ENCODE measurements at places on chromosomes 3 and 15.
A peak's percentile ranks its signal among the peaks of the same experiment; 100 is the strongest.

DNA sequence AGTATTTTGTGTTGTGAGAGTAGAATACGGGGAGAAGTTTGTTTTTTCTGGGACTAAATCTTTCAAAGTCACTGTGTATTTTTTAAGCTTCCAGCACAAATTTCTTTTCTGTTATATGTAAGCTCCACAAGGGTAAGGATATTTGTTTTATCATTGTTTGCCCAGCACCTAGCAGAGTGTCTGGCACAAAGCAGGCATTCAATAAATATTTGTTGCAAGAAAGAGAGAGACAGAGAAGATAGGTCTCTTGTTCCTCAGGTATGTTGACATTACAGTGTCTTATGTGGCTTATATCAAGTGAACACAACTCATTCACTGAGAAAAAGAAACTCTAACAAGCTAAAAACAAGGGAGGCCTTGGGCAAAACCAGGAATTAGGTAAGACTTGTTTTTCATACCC lies 26.6 kb upstream of the FNDC3B start:
- DNase-seq, result no peak

- no peak for DNase-seq
Observed at GRCh38 chr3:26099692-26100091, 309.8 kb downstream of the OXSM start.

DNA sequence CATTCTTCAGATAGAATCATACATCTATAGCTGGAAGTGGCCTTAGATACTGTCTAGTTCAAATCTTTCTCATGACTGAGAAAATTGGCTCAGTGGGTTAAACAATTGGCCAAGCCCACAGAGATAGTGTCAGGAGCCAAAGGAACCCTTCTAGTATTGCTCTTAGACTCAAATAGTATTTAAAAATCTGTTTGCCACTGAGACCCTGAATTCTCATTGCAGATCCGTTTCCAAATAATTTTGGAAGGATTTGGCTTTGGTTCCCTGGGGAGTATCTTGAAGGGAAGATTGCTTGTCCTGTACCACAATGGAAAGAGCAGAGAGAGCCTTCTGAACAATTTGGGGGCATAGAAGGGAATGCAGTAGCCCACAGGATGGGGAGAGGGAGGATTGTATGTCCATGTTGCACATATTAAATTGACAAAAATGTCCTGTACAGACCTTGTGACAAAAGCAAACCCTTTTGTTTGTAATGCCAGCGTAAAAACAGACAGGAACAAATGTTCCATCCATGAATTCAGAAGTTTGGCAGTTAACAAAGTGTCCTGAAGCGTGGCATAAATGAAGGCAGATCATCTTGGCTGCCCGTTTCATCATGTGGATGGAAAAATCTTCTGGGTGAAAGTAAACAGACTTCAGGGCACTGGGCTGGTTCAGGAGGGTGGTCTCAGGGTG lies 156.4 kb upstream of the RASGRP1 start:
- DNase-seq, result no peak

- DNase-seq, result no peak
Observed at GRCh38 chr3:4496087-4496452, 2.9 kb downstream of the ITPR1 start.

- no peak for DNase-seq
Observed at GRCh38 chr3:125267460-125267859, 54.9 kb upstream of the SLC12A8 start.

- DNase-seq, result no peak
Observed at GRCh38 chr15:28919201-28919635, 33.4 kb downstream of the APBA2 start.

GRCh38 chr3:171950373-171950772 lies 89.0 kb upstream of the FNDC3B start:
- DNase-seq, result no peak

DNA sequence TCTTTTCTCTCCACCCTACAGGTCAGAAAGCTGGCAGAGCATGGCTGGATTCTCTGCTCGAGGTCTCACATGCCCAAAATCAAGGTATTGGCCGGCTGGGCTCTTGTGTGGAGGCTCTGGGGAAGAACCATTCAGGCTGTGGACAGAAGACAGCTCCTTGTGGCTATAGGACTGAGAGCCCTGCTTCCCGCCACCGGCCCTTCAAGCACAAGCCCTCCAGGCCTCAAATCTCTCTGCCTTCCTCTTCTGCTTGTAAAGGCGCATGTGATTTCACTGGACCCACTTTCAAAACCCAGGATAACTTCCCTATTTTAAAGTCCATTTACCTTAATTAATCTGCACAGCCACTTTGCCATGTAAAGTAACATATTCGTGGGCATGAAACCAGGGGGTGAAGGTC lies 36.2 kb upstream of the MGLL start:
- DNase-seq, result no peak

DNA sequence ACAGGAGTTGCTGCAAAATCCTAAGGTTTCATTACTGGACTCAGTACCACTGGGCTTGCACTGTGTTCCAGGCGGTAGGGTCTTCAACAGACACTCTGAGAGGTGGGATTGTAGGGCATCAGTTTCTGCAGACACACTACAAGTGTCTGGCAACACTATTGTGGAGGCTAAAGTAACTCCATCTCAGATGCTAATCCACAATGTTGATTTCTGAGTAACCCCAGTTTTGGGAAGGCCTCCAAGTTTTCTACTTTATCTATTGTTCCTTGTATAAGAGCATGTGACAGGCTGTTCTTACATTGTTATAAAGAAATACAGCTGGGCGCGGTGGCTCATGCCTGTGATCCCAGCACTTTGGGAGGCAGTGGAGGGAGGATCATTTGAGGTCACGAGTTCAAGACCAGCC lies 2.5 kb upstream of the ABHD5 start:
- DNase-seq, result no peak

DNA sequence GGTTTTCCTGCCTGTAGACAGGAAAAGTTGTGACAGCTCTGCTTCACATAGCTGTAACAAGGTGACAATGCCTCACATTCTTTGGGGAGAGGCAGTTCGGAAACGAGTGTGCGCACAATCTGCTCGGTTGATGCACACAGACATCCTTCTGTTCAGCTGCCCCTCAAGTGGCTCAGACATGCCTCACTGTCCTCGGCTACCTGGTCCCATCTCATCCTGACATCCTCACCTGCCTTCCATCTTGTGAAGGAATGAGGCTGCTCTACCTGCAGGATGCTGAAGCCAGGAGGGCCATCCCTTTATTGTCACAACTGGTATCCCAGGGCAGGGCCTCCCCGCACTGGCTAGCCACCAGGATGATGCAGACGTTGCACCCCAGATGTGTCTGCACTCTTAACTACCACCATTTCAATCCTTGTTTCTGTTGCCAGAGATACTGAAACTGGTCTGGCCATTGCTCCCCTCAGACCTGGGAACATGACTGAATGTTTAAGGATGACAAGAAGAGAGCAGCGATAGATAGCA lies 19.4 kb downstream of the SRPRB start:
- no peak for DNase-seq

- no peak for DNase-seq
Observed at GRCh38 chr3:171383206-171384018, 76.8 kb downstream of the TNIK start.

DNA sequence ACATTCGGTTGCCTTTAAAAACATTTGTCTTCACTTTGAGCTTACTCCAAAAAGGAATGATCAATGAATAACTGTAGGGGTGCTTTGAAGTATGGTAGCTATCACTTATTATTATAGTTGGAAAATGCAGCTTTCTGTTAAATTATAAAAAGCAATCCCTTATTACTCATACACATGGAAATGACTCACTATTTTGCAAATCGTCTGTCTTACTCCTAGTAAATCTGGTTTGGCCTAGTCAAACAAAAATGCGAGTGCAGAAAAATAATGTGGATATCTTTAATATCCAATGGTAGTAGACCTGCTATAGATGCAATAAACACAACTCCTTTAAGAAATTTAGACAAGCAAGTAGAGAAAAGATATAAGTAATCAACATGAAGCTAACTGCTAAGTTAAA lies 112.5 kb downstream of the ZIC1 start:
- no peak for DNase-seq

DNA sequence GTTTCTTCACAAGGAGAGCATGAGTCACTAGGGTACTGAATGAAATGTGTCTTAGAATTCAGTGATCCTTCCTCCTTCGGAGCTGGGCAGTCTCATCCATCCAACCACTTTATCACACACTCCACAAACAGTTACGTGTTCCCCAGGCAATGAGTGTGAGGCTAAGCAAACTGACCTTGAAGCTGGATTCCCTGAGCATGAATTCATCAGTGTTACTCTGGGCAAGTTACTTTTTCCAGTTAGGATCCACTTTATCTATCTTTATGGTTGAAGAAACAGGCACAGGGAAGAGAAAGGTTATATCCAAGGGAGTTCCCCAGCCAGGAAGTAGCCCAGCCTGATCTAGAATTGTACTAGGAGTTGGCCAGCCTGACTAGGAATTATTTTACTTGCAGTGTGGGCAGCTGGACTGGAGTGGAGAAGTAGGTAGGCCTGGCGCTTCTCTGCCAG lies 17.1 kb upstream of the GCNT3 start:
- DNase-seq, result no peak

DNA sequence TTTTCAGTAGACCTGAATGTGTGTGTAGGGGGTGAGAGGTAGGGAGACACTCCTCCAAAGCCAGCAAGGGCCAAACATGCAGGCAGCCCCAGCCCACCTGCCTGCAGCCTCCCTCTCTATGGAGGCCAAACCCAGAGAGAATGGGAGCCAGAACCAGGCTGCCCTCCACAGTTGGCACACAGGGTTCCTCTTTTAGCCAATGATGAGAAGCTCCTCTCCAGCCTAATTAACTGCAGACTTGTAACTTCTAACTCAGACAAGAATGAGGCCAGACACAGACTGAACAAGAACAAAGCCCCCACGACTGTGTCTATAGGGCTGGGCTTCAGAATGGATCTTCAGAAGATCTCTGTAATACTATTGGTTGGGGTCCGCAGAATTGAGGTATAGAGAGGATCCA lies 12.3 kb upstream of the TLE3 start:
- no peak for DNase-seq

DNA sequence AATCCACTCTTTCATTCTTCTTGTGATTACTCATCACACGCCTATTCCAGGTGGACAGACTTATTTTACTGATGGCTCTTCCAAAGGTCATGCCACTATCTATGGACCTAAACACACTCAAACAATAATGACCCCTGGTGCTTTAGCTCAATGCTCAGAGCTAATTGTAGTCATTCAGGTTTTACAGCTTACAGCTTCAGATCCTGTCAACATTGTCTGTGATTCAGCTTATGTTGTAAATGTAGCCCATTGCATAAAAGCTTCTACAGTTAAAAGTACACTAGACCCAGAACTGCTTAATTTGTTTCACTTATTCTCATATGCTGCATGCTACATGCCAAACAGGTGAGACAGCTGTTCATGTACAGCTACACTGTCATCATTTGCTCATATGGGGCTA lies 49.2 kb downstream of the LSM3 start:
- no peak for DNase-seq

- DNase-seq, result peak; percentile 12
Observed at GRCh38 chr3:121431726-121432517, 113.9 kb downstream of the POLQ start.

- no peak for DNase-seq
Observed at GRCh38 chr3:181383760-181384159, 328.0 kb upstream of the SOX2 start.

- no peak for DNase-seq
Observed at GRCh38 chr3:149571381-149571780, 86.4 kb downstream of the WWTR1 start.

DNA sequence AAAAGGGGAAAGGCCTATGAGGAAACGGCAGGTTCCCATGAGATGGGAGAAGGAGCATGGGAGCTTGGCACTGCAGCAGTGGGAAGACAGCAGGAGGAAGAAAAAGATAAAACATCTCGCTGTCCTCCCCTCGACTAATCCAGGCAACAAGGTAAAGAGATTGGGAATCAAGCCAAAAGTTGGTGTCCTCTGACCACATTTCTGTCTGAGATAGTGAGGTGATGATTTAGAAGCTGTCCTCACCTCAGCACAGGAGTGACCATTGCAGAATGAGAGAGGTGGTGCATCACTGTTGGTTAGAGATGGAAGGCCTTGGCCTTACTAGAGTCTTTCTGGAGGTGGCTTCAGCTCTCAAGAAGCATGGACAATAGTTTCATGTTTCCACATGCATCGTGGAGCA lies 226.6 kb upstream of the CCDC54 start:
- no peak for DNase-seq

DNA sequence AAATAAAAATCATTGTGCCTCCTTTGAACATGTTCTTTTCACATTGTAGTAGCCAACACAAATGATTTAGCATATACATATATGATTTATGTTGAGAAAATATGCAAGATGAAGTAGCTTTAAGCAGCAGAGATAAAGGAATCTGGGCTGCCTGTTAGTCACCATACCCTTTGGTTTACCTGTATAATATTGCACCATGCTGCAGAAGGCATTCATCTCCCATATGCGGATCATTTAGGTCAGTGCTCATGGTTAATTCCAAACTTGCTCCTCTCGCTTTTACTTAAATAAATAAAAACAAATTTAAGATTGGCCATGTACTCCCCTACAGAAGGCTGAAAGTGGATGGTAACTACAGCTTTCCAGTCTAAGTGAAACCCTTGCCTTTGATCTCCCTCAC lies 86.7 kb upstream of the TBL1XR1 start:
- DNase-seq, result no peak

- DNase-seq, result no peak
Observed at GRCh38 chr3:194284351-194284750, 66.8 kb downstream of the CPN2 start.

GRCh38 chr15:78209646-78210348 lies 24.6 kb downstream of the ACSBG1 start:
- DNase-seq, result no peak

DNA sequence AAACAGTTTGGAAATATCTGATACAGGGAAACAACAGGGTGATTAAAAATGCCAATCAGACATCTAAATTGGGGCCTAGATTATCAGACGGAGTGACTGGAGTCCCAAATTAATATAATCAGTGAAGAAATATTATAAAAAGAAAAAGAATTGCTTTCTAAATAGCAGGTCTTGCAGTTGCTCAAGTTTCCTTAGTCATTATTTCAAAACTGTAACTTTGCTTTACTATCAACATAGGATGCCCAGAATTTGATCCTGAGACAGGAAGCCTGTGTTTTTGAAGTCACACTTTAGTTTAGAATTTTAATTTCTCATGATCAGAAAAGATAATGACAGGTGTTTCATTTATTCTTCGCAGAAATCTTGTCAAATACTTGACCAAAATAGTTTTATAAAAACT lies 105.9 kb downstream of the IL1RAP start:
- DNase-seq, result no peak

DNA sequence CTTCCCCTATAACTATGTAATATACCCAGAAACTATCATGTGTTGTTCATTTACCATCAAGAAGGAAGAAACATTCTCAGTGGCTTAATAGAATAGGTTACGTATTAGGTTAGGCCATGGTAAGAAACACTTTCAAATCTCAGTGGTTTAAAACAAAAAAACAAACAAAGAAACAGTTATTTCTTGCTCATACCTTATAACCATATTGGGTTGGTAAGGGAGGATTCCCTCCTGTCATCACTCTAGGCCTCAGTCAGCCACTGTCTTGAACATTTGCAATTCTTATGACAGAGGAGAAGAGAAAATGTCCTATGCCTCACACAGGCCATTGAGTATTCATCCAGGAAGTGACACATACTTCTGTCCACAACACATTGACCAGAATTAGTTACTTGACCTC lies 727.7 kb upstream of the NECTIN3 start:
- no peak for DNase-seq

GRCh38 chr3:66597308-66597863 lies 96.6 kb upstream of the LRIG1 start:
- no peak for DNase-seq

Measured in stimulated activated CD8-positive, alpha-beta memory T cell treated with anti-CD3 and anti-CD28 coated beads, Interleukin-4, amount 100 ng/mL, for 1 hour (primary cell).